ENCODE measurements at places on chromosomes 5 and 9. TPM values are rescaled to one million over a fixed set of nuclear protein-coding genes. Genes with fewer than 3 reads are reported as not detected.

The EGFL7 gene
- 7.9 TPM for total RNA-seq

The DBH gene
- total RNA-seq = not detected

The AGGF1 gene
- 25.2 TPM for total RNA-seq

The ROR2 gene
- total RNA-seq = 27.9 TPM

The KCNIP1 gene
- total RNA-seq = not detected

The CREBRF gene
- 38.8 TPM for total RNA-seq

All from fibroblast of lung (primary cell).